ENCODE measurements at places on chromosomes 1 and 21. TPM values are rescaled to one million over a fixed set of nuclear protein-coding genes. Genes with fewer than 3 reads are reported as not detected.

GRCh38 chr21:31894457-31894856 lies 21.6 kb downstream of the HUNK start:
- DNase-seq = no peak

- DNase-seq = peak; percentile 81
Measured at GRCh38 chr1:183023601-183024316, 539 bp downstream of the LAMC1 start.

- DNase-seq = no peak
Measured at GRCh38 chr1:245484176-245484575, 329.4 kb downstream of the KIF26B start.

PGLYRP3 gene
- total RNA-seq = not detected

GRCh38 chr1:179955287-179955680 lies 674 bp downstream of the CEP350 start:
- DNase-seq = peak; percentile 47

All from Daoy (cell line).